ENCODE measurements at places on chromosomes 13 and 19.

DNA sequence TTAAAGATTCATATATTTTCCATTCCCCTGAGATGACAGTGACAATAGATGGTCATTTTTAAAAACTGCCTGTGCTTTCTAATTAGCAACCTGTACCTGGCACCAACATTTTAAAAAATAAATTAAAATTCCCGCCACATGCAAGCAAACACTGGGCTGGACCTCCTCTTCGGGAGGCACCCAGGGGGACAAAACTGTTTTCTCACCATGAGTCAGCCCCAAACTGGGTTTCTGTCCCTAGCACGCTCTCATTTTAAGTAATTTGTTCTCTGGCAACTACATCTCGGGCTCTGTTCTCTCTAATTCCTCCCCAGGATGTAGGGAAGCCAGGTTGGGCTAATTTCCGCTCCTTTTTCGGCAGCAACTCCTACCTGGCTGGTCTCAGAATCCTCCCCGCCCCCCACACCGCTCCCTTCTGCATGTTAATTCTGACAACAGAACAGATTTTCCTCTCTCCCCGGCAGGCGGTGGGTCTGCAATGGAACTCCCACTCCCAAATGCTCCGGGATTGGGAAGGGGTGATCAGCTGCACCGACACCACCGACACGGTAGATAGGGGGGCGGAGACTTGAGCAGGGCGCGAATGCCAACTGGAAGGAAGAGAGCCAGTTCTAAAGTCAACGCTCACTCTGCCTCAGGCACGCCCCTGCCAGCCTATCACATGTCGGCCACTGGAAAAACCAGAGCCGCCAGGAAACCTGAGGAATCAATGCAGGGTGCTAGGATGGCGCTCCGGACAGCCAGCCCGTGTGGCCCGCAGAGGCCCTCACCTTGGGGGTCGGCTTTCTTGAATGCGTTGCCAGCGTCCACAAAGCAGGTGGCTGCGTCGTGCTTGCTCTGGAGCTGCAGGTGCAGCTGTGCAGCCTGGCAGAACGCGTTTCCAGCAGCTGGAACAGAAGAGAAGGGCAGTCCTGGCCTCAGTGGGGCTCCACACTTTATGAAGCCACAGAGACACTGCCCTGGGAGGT is 14.7 kb downstream of the NAPA start:
- DNase-seq: no peak

- peak; percentile 53 for DNase-seq
Measured at GRCh38 chr13:60583911-60584753, 187.1 kb downstream of the TDRD3 start.

DNA sequence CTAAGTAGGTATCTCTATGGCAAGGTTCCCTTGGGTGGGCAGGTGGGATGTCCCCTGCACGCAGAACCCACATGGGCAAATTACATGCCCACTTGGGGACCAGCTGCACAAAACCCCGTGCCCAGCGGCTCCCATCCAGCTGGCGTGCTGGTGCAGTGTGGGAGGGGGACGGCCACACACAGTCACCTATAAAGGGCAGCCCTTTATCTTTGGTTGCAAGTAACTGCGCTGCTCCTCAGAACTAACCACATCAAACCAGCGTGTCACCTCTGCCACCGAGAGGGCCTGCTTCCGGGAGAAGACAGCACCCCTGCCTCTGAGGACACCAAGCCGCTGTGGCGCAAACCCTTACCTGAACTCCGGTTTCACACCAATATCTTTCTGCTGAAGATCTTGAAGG is 32.2 kb downstream of the ANKRD27 start:
- DNase-seq: no peak

- no peak for DNase-seq
Measured at GRCh38 chr19:815775-816499, 5.8 kb downstream of the PLPPR3 start.

- no peak for DNase-seq
Measured at GRCh38 chr19:48975947-48976847, 11.1 kb downstream of the FTL start.

- no peak for DNase-seq
Measured at GRCh38 chr13:43243711-43244110, 220.3 kb downstream of the DNAJC15 start.

GRCh38 chr13:83839146-83839545 is 43.1 kb downstream of the SLITRK1 start:
- no peak for DNase-seq

DNA sequence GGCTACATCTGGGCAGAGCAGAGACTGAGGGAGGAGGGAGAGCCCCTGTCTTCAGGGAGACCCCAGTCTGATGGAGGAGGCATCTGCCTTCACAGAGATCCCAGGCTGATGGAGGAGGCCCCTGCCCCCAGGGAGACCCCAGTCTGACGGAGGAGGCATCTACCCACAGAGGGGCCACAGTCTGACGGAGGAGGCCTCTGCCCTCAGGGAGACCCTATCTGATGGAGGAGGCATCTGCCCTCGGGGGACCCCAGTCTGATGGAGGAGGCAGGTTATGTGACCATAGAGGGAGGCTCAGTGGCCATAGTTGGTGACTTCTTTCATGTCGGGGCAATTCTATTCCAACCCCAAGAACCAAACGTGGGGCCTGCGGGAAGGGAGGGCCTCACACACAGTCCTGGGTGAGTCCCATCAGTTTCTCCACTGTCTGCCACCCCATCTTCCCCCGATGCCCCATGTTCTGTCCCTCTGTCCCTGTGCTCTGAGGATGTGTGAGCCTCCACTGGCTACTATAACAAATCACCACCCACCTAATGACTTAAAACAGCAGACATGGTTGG is 14.3 kb downstream of the MISP start:
- no peak for DNase-seq

GRCh38 chr13:71219698-71220415 is 647.1 kb downstream of the DACH1 start:
- no peak for DNase-seq

GRCh38 chr13:39557285-39557955 is 45.6 kb downstream of the LHFPL6 start:
- DNase-seq: no peak

GRCh38 chr19:32138416-32138815 is 207.0 kb upstream of the ZNF507 start:
- DNase-seq: no peak

DNA sequence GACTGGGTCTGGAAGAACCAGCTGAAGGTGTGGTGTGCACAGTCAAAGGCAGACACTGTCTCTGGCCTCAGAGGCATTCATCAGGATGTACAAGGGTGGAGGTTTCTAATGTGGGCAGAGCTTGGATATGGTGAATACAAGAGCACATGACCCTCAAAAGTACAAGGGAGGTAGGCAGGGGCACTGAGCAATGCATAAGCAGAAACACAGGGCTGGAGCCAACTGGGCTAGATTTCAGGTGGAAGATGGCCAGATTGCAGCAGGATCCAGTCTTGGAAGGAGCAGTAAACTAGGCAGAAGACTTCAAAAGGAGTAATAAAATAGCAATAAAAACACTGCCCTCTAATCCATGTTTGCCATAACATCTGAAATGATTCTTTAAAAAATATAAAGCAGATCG is 417.1 kb downstream of the OLFM4 start:
- DNase-seq: no peak

DNA sequence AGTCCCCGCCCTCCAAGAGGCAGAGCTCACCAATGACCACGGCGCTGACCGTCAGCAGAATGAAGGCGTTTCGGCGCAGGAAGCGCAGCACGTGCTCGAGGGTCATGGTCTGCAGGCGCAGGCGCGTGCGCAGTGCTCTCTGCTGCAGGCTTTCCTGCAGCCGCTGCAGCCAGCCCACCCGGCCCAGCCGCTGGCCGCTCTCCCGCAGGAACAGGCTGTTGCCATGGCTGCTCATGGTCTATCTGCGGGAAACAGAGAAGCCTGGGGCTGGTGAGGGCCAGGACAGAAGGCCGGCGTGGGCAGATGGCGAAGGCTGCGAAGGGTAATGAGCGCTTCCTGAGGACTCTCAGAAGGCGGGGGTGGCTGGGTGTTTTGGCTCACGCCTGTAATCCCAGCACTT is 7.0 kb downstream of the SLC1A6 start:
- no peak for DNase-seq

DNA sequence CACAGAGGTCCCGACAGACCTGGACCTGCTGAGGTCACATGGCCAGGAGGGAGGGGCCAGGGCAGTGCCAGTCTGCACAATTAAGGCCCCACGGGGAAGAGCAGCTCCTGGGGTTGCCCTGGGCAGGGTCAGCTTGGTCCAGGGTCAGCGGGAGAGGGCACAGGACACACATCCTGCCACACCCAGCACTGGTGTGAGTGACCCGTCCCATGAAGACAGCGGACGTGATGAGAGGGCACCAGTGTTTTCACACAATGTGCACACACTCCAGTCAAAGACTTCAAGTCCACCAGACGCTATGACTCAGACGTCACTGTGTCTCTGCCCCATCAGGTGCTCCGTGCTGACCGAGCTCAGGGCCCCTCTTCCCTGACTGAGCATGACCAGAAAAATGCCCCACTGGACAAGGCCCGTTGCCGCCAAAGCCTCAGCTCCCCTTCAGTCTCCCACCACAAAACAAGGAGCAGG is 4.2 kb downstream of the TMEM259 start:
- peak; percentile 55 for DNase-seq

GRCh38 chr19:48628486-48629296 is 8.5 kb downstream of the DBP start:
- no peak for DNase-seq

DNA sequence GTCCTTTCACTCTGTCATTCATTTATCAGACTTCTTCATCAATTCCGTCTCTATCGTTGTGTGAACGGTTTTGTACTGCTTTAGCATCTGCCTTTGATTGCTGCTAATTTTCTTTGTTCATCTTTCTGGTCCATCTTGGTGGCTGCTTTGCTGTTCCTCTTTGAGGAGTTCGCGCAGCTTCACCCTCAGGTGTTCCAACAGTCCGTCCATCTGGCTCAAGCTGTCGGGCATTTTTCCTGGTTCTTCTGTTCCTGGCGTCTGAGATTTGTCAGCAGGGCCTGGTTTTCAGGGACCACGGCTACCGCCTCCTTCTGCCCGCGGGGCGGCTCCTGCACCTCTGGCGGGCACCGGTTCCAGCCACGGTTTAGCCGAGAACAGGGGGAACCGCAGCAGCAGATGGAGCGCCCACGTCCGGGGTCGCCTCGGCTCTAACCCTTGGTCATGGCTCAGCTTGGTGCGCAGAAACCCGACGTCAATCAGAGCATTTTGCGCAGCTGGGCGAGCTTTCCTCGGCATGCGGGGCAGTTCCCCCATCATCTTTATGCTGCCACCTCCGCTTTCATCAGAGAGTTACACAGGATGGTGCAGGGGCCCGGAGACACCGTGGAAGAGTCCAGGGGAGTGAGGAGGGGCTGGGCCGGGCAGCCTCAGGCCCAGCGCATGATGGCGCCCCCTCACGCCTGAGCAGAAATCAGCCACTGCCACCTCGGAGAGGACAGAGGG is 89.5 kb downstream of the ZNF100 start:
- no peak for DNase-seq

GRCh38 chr13:44932171-44932849 is 57.0 kb downstream of the NUFIP1 start:
- DNase-seq: peak; percentile 6

- DNase-seq: no peak
Measured at GRCh38 chr13:96746886-96747285, 247.4 kb downstream of the OXGR1 start.

DNA sequence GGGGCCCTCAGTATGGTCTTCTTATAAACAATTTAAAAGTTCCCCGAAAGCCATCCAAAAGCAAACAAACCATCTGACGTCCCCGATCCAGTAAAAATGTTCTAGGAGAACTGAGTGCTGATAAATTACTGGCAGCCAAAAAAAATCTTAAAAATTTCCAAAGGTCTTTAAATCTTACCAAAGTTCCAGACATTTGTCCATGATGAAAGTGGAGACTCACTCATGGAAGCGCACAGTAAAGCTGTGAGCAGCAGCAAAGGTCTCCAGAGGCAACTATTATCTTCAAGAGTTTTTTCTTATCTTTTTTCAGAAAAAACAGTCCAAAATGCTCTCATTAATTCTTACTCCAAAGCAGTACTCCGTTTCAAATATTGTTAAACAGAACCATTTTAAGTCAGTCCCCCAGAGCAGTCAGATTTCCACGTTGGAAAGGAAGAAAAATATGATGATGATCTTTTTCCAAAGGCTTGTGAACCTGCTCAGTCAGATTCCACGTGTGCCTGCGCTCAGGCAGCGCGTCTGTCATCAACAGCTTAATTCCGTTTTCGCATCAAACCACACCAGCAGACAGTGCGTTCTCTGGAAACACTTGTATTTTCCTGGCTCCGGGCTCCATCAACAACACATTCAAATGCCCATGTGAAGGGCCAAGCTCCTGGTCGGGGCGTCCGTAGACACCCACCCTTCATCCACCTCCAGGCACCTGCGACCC is 85.4 kb downstream of the COL4A1 start:
- no peak for DNase-seq

- no peak for DNase-seq
Measured at GRCh38 chr13:66222127-66222526, 1008.0 kb downstream of the PCDH9 start.
